ENCODE measurements at places on chromosomes 1 and 21.

- no peak for DNase-seq
These were observed 6.1 kb downstream of the ADAMTS4 start for GRCh38 chr1:161192476-161193465.

DNA sequence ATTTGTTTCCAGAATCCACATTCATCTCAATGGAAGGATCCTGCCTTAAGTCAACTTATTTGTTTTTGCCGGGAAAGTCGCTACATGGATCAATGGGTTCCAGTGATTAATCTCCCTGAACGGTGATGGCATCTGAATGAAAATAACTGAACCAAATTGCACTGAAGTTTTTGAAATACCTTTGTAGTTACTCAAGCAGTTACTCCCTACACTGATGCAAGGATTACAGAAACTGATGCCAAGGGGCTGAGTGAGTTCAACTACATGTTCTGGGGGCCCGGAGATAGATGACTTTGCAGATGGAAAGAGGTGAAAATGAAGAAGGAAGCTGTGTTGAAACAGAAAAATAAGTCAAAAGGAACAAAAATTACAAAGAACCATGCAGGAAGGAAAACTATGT is 2.6 kb downstream of the GADD45A start:
- no peak for DNase-seq

- DNase-seq = no peak
These were observed 366.8 kb downstream of the PTBP2 start for GRCh38 chr1:97088391-97088790.

GRCh38 chr1:30778154-30778978 is 20.8 kb upstream of the LAPTM5 start:
- no peak for DNase-seq

DNA sequence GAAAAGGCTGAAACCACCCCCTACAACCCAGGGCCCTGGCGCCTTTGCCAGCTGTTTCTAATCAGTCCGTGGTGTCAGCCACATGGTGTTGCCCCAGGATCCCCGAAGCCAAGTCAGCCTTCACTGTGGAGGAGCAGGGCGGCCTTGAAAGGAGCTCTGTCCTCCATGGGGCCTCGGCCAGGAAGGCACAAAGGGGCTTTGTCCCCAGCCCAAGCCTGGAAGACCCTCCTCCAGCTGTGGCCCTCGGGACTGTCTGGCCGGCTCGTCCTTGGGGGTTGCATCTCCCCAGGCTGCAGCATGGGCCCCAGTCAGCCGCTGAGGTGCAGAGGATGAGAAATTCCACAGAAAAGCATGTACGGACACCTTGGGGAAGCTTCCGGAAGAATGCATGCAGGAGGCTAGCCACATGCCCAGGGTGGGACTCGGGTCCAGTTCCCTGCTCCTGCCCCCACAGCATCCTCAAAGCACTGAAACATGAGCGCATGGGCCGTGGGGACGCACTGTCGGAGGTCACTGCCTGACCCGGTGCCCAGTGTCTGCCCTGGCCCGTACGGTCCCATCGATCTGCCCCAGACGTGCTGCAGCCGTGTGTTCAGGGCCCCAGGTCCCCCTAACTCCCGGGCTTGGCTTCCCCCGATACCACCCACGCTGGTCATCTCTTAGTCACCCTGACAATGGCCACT is 38.6 kb upstream of the POFUT2 start:
- no peak for DNase-seq

- no peak for DNase-seq
These were observed 40.2 kb downstream of the IL12RB2 start for GRCh38 chr1:67347688-67348472.

GRCh38 chr1:181011301-181012202 is 11.1 kb downstream of the STX6 start:
- DNase-seq = no peak

GRCh38 chr1:112686835-112687234 is 12.4 kb downstream of the MOV10 start:
- DNase-seq = no peak

DNA sequence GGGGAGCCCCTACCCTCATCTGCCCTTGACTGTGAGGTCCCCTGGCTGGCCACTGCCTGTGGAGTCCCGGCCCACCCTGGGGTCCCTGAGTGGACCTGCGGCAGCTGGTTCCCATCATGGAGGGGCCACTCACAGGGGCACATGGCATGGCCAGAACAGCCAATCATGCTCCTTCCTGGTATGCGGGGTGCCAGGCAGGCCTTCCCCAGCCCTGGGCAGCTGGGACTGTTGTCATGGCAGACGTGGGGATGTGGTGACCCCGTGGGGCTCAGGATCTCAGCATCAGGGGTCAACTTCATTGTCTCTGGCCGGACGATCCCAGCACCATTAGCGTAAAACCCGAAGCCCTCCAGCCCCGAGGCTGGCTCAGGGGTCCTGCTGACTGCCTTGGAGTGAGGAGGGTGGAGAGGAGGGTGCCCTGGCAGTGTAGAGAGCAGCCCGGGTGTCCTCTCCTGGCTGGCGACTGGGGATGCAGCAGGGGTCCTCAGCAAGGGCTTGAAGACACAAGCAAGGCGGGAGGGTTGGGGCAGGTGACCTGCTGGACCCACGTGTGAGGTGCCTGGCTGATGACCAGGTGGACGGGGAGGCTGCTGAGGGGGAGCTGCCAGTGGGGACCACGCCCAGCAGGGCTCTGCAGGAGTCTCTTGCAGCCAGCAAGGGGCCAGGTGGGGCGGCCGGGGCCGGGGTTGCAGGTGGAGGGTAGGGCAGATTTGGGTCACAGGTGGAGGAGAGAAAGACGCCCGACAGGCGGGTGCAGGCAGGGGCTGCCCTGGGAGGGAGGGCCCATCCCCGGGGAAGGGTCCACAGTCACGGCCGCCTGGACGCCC is 45.1 kb downstream of the TRIM11 start:
- no peak for DNase-seq

DNA sequence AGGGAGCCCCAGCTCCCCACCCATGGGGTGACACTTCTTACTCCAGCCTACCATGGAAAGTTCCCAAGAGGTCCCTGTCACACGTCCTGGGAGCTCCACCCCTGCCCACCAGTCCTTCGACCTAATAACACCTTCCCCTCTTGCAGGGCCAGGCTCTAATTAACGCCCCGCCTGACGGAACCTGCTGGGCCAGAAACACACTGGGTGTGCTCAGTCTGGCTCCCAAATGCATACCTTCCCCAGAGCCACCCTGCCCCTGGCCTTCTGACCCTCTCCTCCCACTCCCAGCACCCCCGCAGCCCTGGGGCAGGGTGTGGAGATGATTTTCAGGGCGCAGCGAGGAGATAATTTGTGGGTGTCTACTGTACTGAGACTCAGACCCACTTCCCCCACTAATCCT is 20.6 kb downstream of the PGLYRP3 start:
- DNase-seq = no peak

GRCh38 chr1:66296951-66297350 is 237.0 kb upstream of the SGIP1 start:
- DNase-seq = no peak

- no peak for DNase-seq
These were observed 82.0 kb upstream of the ESRRG start for GRCh38 chr1:216805233-216805632.

GRCh38 chr1:42177541-42177981 is 13.0 kb upstream of the GUCA2A start:
- DNase-seq = no peak

- DNase-seq = no peak
These were observed 19.3 kb downstream of the C1orf52 start for GRCh38 chr1:85240174-85240601.

- no peak for DNase-seq
These were observed 6.8 kb downstream of the ETNK2 start for GRCh38 chr1:204145033-204145504.

DNA sequence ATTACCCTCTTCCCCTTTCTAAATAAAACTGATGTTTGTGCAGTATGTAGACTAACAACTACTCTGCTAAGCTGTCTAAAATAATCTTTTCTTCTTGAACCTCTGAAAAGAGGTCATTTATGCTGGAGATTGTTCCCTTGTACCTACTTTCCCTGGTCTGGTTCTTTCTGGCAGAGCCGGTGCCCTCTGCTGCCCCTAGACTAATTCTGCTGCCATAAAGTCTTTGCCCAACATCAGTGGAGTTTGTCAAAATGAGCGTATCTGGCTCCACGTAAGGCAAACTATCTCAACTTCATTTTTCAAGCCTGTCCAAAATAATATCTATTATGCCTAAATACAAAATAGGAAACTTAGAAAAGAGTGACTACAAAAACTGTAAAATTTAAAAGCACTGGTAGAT is 30.9 kb upstream of the ANGPTL7 start:
- no peak for DNase-seq

DNA sequence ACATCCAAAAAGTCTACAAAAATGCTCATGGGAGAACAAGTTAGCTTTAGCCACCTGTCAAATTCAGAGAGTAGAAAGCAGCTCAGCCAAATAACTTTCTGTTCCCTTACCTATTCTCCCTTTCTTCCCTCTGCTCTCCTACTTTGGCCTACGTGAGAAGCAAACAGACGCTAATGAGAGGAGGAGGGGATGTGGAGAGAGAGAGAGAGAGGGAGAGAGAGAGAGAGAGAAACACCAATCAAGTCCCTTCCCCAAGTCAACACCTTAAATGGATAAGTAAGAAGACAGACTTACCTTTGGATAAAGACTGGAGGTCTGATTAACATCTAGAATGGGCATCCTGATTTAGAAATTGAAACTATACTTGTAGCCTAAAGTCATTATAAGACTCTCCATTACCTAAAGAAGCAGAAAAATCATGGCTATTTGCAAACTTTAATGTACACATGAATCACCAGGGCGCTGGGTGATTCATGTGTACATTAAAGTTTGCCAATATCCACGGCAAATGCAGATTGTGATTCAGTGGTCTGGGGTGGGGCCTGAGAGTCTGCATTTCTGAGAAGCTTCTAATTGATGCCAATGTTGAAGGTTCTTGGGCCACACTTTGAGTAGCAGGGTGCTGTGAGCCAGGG is 13.1 kb upstream of the DUSP12 start:
- DNase-seq = no peak

DNA sequence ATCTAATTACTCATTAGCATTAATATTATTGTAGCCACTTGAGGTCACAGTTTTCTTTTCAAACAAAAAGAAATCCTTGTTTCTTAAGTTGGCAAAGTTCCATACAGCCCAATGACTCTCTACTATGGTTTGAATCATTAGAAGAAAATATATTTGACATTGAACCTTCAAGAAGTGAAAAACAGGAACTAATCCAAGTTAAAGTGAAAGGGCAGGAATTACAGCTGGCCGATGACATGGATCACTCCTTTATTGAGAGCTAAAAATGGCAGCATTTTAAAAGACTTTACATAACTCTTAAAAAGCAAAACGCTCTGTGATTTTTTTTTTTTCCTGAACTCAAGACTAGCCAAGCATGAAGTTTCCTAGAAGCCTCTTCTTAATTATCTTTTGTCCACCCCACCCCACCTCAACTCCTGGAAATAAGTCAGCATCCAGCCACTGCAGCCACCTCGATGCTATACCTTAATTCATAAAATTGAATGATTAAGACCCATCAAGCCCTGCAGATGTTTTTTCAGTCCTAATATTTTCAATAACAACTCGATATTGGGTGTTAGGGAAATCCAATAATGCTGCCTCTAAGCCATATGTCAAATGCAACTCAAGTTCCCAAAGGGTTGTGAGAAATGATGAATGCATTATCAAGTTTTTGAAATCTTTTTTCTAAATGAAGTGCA is 323.1 kb downstream of the HHIPL2 start:
- DNase-seq = no peak

GRCh38 chr1:1832820-1833219 is 54.5 kb upstream of the NADK start:
- DNase-seq = no peak

DNA sequence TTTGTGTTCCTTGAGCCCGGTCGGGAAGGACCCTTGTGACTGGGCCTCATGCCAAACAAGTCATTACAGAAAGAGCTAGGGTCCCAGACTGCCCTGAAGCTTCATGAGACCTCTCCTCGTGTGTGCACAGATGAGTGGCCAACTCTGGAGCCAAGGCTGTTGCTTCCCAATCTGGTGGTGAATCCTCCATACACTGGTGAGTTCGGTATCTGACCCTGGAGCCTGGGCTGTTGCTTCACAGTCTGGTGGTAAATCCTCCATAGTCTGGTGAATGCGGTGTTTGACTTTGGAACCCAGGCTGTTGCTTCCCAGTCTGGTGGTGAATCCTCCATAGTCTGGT is 737.8 kb downstream of the MATN1 start:
- no peak for DNase-seq

DNA sequence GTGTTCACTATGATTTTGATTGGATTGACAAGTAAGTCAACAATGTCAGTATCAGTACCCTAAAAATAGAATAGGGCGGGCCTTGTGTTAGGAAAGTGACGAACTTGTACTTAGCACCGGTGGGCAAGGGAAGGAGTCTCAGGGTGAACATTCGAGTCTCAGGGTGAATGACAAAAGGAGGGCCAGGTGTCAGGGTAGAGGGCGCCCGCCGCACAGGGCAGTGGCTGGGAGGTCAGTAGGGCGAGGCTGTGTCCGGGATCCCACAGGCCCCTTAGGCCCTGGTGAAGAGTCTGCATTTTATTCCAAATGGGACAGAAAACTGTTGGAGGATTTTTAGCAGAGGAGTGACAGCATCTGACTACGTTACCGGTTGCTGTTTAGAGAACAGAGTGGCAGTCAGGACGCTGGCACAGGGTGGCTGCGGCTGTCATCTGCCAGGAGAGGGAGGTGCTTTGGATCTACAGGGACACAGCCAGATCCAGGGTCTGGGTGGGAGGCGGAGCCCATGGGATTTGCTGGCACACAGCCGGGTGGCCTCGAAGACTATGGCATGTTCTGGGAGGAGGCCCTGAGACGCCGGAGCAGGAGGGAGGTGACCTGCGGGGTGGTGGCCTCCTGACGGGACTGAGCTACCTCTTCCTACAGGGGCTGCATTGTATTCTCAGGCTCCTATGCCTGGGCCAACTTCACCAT is 11.0 kb downstream of the AGTRAP start:
- no peak for DNase-seq

GRCh38 chr1:169100208-169100607 is 6.3 kb upstream of the ATP1B1 start:
- no peak for DNase-seq

DNA sequence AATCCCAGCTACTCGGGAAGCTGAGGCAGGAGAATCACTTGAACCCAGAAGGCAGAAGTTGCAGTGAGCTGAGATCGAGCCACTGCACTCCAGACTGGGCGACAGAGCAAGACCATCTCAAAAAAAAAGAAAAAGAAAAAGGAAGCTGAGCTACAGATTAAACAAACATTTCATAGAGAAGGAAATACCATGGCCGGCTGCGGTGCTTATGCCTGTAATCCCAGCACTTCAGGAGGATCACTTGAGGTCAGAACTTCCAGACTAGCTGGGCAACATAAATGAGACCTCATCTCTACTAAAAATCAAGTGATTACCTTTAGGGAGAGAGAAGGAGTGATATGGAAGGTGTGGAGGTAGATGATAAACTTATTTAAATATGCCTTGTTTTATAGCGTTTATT is 14.0 kb upstream of the CFAP126 start:
- DNase-seq = no peak

- DNase-seq = no peak
These were observed 1.9 kb upstream of the MYBPH start for GRCh38 chr1:203177470-203178039.

DNA sequence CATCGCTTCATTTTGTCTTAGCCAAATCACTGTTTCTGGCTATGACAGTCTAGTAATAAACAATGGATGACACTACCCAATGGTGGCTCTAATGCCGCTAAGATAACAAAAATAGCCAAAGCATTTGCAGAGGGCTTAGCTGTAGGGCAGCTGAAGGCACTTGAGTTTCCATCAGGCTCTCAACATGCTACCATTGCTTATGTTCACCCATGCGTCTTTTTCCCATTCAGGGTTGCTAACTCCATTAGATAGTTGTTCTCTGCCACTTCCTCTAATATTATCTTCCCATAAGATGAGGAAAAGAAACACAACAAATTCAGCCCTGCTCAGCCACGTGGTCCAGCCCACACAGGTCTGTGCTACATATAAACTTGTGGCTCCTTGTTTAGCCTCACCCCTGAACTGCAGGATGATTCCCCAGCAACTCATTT is 159.6 kb downstream of the TOMM20 start:
- no peak for DNase-seq

Data from activated CD4-positive, alpha-beta T cell treated with anti-CD3 and anti-CD28 coated beads, Interleukin-2, amount 50 U/mL, for 24 hours (primary cell).